Activated CD4-positive, alpha-beta memory T cell treated with anti-CD3 and anti-CD28 coated beads for 36 hours (primary cell): ENCODE measurements at places on chromosomes 3 and 15. TPM values are rescaled to one million over a fixed set of nuclear protein-coding genes. Genes with fewer than 3 reads are reported as not detected.
A peak's percentile ranks its signal among the peaks of the same experiment; 100 is the strongest.

- no peak for DNase-seq
Observed at GRCh38 chr3:23649448-23649847, 156.3 kb upstream of the UBE2E1 start.

DNA sequence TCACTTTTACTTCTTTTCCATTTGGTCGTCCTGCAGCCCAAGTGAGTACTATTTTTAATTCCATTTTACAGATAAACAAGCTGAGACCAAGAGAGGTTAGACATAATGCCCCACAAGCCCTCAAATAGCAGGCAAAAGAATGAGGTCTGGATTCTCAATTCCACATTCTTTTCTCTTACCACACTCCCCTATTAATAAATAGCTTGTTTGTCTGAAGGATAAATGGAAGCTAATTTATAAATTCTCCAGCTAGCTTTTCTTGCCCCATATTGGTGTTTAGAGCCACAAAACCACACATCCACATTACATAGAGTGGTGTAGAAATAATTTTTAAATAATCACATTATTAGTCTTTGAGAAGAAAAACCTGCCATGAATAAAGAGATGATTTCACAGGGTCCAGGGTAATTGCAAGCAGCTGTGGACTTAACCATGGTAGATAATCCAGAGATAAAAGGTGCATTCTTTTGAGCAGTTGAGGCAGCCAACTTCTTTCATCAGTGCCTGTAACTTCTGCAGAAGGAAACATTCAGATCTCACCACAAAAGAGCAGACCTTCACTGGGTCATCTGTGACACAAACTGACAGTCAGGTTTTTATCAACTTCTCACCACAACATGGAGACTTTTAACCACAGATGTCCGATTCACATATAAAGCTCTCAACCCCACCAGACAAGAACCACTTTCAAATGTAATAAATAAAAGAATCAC, 313.4 kb upstream of the STT3B start:
- DNase-seq, result no peak

DNA sequence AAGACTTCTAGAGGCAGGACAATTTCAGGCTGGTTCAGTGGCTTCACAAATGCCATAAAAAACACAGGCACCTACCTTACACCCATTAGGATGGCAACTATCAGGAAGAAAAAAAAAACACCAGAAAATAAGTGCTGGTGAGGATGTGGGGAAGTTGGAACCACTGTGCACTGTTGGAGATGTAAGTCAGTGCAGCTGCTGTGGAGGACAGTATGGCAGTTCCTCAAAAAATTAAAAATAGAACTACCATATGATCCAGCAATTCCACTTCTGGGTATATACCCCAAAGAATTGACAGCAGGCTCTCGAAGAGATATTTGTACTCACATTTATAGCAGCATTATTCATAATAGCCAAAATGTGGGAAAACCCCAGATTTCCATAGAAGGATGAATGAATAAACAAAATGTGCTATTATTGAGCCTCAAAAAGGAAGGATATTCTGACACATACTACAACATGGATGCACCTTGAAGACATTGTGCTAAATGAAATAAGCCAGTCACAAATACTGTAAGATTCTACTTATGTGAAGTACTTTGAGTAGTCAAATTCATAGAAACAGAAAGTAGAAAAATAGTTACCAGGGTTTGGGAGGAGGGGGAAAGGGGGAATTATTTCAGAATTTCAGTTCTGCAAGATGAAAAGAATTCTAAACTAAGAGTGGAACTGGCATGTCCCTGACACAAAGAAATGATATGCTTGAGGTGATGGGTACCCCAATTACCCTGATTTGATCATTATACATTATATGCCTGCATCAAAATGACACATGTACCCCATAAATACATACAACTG, 40.9 kb downstream of the NR1D2 start:
- no peak for DNase-seq

- no peak for DNase-seq
Observed at GRCh38 chr3:179971280-179971679, 65.5 kb downstream of the PEX5L start.

- DNase-seq, result peak; percentile 88
Observed at GRCh38 chr3:138915503-138916498, 31.1 kb downstream of the FOXL2 start.

DNA sequence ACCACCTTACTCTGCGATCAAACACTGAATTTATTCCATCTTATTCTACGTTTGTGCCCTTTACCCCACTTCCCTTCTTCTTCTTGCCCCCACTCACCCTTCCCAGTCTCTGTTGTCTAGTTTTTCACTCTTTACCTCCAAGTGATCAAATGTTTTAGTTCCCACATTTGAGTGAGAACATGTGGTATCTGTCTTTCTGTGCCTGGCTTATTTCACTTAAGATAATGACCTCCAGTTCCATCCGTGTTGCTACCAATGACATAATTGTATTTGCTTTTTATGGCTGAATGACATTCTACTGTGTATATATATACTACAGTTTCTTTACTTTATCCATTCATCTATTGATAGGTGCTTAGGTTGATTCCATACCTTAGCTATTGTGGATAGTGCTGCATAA, 78.8 kb downstream of the PDCD6IP start:
- no peak for DNase-seq

DNA sequence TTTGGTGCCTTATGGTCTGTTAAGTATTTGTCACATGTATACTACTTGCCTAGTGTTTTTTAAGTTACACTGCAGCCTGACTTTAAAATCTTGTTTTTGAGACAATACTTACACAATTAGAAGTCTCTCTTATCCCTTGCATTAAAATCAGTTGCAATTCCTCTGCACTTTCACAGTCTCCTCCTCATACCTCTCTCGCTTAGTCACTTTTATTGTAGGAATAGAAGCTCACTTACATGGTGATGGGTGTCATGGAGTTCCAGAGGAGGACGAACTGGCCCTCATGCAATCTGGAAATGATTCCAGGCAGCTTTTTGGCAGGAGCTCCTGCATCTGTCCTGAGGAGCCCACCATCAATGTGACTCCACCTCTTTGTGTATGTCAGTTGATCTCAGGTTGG, 238.4 kb upstream of the TBC1D5 start:
- no peak for DNase-seq

- no peak for DNase-seq
Observed at GRCh38 chr15:91384189-91384730, 284.2 kb downstream of the SV2B start.

- DNase-seq, result no peak
Observed at GRCh38 chr3:128051459-128051836, 789 bp upstream of the SEC61A1 start.

DNA sequence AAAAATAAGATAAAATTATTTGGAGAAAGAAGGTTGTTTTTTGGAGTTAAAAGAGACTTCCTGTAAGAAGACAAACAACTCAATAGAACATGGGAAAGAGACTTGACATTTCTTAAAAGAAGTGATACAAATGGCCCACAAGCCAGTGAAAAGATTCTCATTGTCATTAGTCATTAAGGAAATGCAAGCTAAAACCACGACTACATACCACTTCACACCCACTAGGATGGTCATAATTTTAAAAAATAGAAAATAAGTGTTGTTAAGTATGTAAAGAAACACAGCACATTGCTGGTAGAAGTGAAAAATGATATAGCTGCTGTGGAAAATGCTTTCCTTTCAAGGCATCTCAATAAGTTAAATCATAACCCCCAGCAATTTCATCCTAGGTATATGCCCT, 44.4 kb upstream of the GK5 start:
- no peak for DNase-seq

- DNase-seq, result peak; percentile 82
Observed at GRCh38 chr3:50316657-50317242, 5.8 kb downstream of the HYAL2 start.

- no peak for DNase-seq
Observed at GRCh38 chr15:25427861-25428260, 11.0 kb downstream of the UBE3A start.

The RPUSD2 gene
- 12.7 TPM for total RNA-seq

The C3orf20 gene
- total RNA-seq, result 0.07 TPM

The RARB gene
- total RNA-seq, result not detected

The CCR2 gene
- total RNA-seq, result 2.2 TPM

The HHLA2 gene
- total RNA-seq, result 1.6 TPM

The CCDC39 gene
- total RNA-seq, result not detected

The TM4SF4 gene
- total RNA-seq, result not detected
